ENCODE measurements at places on chromosomes 2 and 18.

GRCh38 chr18:54679318-54680149 is 88.5 kb downstream of the DYNAP start:
- no peak for DNase-seq

DNA sequence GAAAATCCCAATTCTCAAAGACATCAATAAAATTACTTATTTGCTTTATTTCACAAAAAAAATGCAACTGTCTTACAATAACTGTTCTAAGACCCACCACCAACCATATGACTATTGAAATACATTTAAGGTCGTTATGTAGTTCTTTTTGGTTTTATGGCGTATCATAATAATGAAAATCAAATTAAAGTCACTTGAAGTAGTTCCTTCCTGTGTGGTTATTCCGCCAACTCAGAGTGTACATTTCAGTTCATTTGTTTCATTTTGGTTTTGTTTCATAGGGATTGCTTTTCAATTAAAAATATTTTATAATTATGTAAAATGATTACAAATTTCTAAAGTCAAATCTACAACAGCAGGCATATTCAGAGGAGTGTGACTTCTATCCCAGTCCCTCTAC is 45.9 kb upstream of the AAK1 start:
- DNase-seq = no peak

DNA sequence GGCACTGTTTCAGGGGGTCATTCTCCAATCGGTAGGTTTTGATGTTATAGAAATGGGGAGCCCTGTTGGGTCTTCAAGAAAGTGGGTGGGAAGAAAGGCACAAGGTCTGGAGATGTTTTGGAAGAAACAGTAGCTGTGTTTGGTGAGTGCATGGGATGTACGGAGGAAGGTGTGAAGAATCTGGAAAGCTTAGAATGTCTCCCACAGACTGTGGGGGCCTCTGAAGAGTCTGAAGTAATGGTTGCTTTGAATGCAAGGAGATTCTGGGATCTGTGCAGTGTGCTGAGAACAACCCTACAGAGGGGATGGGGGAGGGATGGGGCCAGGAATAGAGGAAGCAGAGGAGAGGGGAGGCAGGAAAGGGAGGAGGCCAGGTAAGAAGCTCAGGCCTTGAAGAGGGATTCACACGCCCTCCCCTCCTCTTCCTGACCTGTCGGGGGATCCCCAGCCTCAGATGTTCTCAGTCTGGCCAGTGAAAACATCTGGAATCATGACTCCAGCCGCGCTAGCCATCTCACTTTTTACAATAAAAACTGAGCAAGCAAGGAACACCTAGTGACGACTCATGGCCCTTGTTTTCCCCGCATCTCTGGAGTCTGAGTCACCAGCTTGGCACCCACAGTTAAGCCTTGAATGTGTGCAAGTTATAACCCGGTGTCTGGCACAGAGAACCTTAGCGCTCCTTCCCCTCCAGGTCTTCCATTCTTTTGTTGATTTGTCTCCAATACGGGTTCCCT is 74.2 kb downstream of the SH3BP4 start:
- DNase-seq = no peak

DNA sequence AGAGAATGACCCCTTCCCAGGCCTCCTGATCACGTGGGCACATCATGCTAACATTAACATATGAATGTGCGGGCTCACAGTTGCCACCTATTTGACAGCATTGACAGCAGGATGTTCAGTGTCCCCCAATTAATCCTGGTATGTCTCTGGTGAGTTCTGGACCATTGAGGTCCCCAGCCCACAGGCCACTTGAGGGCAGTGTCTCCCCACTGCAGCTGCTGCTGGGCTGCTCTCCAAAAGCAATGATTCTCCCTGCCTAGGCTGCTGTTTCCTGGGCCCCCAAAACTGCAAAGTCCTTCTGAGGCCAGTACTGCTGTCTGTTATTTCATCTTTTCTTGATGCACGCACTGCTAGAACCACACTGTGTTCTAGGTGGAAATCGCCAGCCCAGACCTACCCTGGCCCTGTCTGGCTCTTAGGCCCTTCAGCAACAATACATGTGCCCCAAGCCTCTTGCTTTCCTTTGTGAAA is 52.7 kb upstream of the MAPK4 start:
- DNase-seq = no peak

Measured in stimulated activated CD8-positive, alpha-beta memory T cell treated with anti-CD3 and anti-CD28 coated beads, Interleukin-15, amount 100 ng/mL, for 24 hours (primary cell).